ENCODE measurements at places on chromosomes 3 and 15. TPM values are rescaled to one million over a fixed set of nuclear protein-coding genes. Genes with fewer than 3 reads are reported as not detected.

NECTIN3 gene
- 3.0 TPM for total RNA-seq

CNTN4 gene
- not detected for total RNA-seq

SNX22 gene
- 1.1 TPM for total RNA-seq

CHRNA7 gene
- total RNA-seq, result not detected

MESP2 gene
- total RNA-seq, result not detected

CLCN2 gene
- total RNA-seq, result 8.3 TPM

CNTN6 gene
- total RNA-seq, result not detected

NUP210 gene
- 169 TPM for total RNA-seq

A4GNT gene
- total RNA-seq, result not detected

DPPA2 gene
- total RNA-seq, result not detected

CYP1A2 gene
- not detected for total RNA-seq

CHRFAM7A gene
- not detected for total RNA-seq

HCLS1 gene
- 216 TPM for total RNA-seq

CACNA1D gene
- total RNA-seq, result 0.77 TPM

ANKRD28 gene
- 38.1 TPM for total RNA-seq

GREM1 gene
- total RNA-seq, result not detected

PIERCE2 gene
- total RNA-seq, result not detected

PLAAT1 gene
- not detected for total RNA-seq

GLDN gene
- not detected for total RNA-seq

GOLGA8J gene
- not detected for total RNA-seq

LRRC31 gene
- total RNA-seq, result not detected

DUOXA1 gene
- not detected for total RNA-seq

KIF7 gene
- total RNA-seq, result 1.9 TPM

PHLDB2 gene
- total RNA-seq, result 0.98 TPM

Data from activated CD4-positive, alpha-beta T cell treated with anti-CD3 and anti-CD28 coated beads, Interleukin-2, amount 10 ng/mL, durations not matched to agents 24 days and 14 days (primary cell).